ENCODE measurements at places on chromosomes 3 and 15.

DNA sequence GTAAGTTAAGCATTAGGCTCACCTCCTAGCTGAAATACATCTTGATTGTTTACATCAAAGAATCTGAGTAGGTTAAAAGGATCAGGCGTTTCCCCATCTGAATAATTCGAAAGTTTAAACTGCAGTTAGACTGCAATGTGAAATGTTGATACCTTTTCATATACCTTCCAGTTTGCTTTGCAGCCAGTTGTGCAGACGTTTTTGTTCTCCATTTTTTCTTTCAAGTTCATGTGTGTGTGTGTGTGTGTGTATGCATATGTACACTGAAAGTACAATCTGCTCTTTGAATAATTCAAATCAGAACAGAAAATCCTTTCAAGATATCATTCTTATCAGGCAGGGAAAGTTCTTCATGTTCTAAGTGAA is 2.9 kb downstream of the ITPR1 start:
- no peak for DNase-seq

GRCh38 chr3:12356175-12356574 is 67.3 kb downstream of the PPARG start:
- DNase-seq: no peak

GRCh38 chr15:63928185-63928842 is 94.6 kb upstream of the HERC1 start:
- DNase-seq: no peak

DNA sequence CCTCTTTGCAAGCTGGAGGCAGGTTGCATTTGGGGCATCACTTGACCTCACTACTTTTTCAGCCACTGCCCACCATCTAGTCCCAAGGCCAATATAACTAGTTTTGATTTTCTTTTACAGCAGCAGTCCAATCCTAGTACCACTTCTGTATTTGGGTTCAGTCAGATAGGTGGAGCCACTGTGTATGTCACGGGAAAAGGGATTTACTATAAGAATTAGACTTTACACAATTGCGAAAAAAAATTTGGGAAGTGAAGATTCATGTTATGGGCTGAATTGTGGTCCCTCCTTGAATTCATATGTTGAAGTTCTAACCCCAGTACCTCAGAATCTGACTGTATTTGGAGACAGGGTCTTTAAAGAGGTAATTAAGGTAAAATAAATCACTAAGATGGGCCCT is 37.4 kb upstream of the NMNAT3 start:
- DNase-seq: no peak

DNA sequence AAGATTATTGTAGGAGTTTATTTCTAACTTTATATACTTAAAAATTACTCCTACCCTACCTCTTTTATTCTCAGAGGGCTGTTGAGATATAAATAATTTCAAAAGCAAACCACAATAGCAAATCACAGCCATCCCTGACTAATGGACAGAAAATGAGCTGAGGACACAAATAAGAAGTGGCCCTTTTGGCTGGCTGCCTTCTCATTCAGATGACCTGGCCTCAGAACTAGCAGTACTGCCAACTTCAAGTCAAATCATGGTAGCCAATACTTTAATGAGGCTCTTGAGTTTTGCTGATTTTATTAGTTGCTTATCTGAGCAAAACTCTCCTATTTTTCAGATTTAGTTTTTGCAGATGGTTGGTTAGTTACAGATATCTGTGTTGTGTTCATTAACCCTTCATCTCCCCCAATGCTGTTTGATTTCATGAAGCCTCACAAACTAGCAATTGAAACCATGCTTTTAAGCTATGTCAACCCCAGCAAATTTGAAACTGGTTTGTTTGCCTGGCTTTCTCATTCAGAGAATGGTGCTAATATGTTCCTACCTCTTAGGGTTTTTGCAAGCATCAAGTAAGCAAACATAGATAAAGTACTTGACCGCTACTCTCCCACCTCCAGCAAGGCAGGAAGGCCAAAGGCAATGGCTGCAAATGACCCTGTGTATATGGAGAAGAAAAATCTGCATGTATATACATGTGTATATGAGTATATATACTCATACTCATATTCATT is 73.4 kb upstream of the HACD2 start:
- no peak for DNase-seq

GRCh38 chr3:23779841-23780240 is 25.9 kb upstream of the UBE2E1 start:
- DNase-seq: no peak

DNA sequence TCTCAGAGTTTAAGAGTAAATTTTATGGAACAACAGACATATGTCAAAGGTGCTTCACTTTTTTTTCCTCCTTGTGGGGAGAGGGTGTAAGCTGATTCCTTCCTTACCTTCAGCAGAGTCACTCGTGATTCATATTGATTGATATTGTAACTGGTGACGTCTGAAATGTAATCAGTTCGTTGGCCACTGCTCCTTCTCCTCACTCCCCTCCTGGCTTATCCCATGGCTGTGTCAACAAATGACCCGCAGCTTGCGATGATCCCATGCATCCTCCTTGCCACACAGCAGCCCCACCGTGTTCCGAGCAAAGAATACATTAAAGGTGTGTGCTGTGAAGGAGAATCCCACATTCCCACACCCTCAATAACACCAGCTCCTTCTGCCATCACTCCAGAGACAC is 7.3 kb downstream of the MGLL start:
- no peak for DNase-seq

Measured in GM12864 (cell line).